ENCODE measurements at places on chromosomes 2 and 18. TPM values are rescaled to one million over a fixed set of nuclear protein-coding genes. Genes with fewer than 3 reads are reported as not detected.

DNA sequence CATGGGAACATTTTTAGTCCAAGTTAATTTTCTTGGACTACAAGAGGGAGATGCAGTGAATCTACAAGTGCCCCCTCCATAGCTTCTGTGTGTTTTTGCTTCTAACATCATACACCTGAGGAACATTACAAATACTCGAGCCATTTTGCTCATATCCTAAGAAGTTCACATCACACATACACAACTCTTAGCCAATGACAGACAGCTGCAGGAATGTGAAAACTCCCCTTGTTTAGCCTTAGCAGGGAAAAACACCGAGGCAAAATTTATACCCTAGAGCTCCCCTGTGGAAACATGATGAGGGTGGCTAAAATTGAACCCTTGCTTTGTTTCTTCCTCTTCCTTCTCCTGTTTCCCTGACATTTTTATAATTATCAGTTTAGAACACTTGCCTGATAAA is 928.3 kb upstream of the NRXN1 start:
- DNase-seq: no peak

DNA sequence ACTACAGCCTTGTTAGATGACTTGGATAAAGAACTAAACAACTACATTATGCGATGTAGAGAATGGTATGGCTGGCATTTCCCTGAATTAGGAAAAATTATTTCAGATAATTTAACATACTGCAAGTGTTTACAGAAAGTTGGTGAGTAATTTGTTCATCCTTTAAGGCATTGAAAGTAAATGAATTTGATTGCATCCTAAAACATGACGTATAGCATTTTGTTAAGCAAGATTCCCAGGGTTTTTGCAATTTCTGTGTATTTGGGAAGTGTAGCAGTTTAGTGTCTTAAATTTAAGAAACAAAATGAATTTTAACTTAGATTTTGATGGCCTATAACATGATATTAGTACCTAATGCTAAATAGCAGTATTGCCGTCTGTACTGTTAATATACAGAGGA is 24.8 kb downstream of the NOP58 start:
- DNase-seq: no peak

- DNase-seq: no peak
These were observed 87.0 kb upstream of the LRP1B start for GRCh38 chr2:142217804-142218203.

DNA sequence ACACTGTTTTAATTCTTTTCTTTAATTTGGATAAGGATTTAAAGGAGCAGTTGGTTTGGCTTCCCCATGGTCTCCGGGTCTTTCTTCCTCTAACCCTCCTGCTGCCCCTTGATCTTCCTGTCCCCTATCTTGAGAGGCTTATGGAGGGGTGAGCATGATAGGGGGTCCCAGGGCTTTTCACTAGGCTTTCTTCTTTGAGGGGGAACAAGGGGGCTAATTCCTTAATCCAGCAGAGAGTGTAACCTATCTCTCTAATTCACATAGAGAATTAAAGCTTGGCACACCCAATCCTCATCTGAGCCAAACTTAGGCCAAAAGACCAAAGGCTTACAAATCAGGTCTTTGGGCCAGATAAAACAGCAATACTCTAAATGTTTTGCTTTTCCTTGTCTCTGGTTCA is 21.5 kb upstream of the C2orf66 start:
- no peak for DNase-seq

DNA sequence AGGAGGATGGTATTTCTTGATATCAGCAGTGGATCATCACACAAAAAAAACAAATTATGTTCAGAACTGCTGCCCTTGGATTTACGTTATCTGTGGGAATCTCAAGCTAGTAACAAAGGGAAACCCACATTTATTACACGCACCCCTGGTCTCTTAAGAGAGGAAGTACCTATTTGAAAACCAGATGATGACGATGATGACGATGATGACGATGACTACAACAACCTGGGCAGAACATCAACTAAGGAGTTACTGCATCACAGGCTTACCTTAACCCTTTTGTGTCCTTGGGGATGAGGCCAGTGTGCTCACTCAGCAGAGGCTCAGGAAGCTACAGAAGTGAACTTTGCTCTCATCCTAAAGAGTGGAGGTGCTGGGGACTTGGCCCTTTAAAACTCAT is 169.4 kb downstream of the FSHR start:
- no peak for DNase-seq

Gene PPM1B
- 156 TPM for total RNA-seq

Gene UGT1A7
- not detected for total RNA-seq
